SW480 (cell line): ENCODE measurements at places on chromosomes 2 and 18.

DNA sequence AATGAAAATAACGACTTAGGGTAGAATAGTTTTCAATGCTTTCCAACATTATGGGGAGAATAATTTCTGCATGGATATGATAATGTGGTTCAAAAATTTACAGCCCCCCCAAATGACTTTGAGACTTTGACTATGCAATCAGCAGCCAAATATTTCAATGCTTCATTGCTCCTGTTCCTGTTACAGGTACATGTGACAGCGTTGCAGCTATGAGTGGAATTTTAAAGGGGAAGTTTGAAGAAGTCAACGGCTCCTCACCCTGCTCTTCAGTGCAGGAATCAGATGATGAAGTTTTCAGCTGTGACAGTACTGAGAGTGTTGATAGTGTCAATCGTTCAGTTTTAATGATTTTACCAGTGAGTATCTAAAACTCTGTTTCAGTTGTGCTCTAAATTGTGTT, 25.1 kb downstream of the CSRNP3 start:
- no peak for DNase-seq

GRCh38 chr18:64180171-64180570, 31.3 kb upstream of the LINC00305 start:
- no peak for DNase-seq

- DNase-seq = no peak
Measured at GRCh38 chr2:231605607-231606091, 13.0 kb downstream of the TEX44 start.

DNA sequence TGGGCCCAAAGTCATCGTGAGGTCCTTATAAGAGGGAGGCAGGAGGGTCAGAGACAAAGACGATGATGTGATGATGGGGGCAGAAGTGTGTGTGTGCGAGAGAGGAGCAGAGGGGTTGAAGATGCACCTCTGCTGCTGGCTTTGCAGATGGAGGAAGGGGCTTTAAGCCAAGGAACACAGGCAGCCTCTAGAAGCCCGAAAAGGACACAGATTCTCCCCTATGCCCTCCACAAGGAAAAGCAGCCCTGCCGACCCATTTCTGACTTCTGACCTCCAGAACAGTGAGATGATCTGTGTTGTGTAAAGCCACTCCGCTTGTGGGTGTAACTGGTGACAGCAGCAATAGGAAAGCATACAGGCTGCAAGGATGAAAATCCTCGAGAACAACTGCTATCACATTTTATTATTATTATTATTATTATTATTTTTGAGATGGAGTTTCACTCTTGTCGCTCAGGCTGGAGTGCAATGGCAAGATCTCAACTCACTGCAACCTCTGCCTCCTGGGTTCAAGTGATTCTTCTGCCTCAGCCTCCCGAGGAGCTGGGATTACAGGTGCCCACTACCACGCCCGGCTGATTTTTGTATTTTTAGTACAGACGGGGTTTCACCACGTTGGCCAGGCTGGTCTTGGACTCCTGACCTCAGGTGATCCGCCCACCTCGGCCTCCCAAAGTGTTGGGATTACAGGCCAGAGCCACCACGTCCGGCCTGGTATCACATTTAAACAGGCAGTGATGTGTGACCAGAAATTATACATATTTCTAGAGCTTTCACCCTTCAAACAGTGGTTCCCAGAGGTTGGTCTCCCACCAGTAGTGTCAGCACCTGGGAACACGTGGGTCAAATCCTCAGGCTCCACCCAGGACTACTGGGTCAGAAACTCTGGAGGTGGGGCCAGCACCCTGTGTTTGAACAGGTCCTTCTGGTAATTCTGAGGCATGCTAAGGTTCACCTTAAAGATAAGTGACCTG, 170.5 kb downstream of the TGIF1 start:
- peak; percentile 83 for DNase-seq

DNA sequence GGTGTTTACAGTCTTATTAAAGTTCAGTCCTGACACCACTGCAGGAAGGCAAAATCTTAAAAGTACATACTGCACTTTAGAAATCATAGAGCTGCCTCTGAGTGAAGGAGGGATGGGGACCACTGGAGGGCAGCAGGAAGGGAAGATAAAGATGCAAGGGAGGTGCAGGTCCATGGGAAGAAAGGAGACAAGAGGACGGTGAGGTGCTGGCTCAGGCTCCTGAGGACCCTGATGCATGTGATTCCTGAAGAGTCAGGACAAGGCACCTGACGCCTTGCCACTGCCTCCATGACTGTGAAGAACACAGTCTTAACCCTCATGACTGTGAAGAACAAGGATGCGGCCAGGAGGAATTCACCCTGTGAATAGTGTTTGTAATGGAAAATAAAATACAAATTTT, 116.2 kb upstream of the NPAS2 start:
- DNase-seq = no peak

DNA sequence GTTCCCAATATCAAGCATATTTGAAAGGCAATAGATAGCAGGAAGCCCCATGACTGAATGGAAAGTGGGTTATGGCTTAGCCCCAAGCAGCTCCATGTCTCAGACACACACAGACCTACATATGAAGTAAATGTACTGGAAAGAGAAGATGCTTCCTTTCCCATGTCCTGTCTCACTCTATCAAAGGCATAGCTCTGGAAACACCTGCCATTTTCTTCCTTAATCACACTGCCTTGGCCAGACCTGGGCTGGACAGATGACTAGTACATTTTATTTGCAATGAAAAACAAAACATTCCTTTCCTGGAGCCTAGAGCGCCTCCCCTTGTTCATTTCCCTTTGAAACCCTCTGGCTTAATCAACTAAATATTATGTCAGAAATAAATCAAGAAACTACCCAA, 160.7 kb downstream of the ANTXR1 start:
- no peak for DNase-seq

DNA sequence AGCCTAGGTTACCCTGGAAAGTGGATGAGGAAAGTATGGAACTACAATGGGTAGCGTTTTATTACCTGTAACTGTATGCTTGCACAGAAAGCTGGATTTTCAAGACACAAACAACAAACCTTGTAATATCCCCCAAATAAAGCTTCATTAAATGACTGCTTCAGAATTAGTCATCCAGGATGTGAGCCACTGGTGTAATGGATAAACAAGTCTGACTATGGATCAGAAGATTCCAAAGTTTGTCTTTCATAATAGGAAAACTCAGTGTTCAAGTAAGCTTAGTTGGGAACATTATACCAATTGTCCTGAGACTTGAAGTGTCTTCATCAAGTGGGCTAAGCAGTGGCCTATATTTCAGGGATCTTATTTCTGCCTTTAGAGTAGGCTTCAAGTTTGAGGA, 518.8 kb downstream of the LRP1B start:
- no peak for DNase-seq

DNA sequence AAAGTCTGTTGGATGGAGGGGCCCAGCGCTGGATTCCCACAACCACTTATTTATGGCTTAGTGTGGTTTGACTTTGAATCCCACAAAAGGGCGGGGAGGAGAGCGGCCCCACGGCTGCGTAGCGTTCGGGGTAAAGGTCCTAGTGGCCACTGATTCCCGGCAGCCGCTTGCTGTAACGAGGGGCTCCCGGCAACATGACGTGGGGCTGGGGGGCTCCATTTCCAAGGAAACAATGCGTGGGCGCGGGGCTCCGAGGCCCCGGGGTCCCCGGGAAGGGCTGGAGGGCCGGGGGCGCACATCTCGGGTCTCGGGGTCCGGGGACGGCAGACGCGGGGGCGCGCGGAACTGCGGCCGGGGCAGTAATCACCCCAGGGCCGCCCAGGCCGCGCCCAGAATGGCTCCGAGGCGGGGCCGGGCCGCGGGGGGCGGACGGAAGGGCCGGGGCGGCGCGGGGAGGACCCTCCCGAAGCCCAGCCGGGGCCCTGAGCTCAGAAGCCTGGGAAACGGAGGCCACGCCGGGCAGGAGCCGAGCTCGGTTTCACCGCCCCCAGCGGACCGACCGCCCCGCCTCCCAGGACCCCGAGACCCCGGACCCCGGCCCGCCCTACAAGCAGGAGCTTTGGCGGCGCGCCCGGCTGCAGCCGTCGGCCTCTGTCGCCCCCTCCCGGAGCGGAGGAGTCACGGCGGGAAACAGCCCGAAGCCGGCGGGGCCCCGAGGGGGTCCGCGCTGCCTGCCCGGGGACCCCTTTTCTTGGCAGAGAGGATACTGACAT, 11.9 kb upstream of the MLPH start:
- DNase-seq = peak; percentile 58
